HEK293T (cell line): ENCODE measurements at places on chromosomes 13 and 19.

- peak; percentile 68 for DNase-seq
These were observed 2.4 kb downstream of the DHX34 start for GRCh38 chr19:47351548-47351947.

DNA sequence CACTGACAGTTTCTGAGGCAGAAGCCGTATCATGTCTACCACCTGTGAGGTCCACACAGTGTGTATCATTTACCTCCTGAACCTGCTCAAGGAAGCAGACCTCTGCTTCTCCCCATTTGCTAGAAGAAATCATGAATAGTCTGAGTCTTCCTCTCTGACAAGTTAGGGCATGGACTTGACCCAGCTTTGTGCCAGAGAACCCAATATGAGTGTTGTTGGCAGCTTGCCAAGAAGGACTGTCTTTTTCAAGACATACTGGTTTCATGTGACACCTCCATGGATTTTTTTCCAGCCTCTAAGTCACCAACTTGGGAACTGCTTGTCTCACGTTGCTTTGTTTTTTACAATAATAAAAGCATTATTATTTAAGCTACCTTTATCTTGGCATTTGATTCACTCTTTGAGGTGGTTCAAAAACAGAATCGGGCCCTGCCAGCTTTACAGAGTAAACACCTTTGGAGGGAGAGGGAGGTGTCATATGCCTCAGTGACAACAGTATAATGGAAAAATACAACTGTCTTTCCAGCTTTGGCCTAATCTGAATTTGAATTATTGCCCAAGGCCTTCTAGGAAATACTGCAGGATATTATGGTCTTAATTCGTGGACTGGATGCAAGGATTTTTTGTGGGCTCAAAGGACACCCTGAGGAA lies 9.6 kb downstream of the ZNF211 start:
- DNase-seq: no peak

DNA sequence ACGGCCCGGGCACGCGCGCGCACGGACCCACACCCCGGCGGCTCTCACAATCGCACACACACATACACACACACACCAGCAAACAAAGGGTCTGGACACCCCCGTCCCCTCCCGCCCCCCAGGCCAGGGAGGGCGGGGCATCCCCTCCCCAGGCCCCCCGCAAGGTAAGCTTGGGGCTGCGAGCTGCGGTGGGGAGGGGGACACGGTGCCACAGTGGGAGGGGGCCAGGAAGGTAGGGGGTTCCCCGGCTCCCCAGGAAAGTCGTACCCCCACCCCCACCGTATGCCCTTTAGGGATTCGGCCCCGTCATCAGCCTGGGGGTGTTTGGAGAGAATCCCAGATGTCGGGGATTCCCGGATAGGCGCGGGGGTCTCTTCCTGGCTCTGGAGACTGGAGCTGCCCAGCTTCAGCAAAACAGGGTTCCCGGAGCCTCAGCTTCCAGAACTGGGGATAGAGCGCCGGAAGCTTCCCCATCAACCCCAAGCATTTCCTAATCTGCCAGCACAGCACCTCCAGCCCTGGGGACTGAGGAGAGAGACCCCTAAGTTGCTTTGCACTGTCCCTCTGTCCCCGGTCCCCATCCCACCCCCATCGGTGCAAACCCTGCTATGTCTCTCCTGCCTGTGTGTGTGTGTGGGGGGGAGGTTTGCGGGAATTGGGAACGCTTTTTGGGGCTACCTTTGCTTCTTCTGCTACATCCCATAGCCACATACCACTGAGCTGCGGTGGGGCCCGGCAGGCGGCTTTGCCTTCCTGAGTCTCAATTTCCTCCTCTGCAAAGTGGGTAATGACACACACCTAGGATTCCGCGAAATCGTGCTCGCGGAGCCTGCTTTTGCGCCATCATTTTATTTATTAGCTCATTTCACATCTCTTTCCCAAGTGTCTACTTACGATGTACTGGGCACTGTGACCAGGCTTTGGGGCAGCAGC lies 1.8 kb upstream of the CDC37 start:
- DNase-seq: no peak

- DNase-seq: no peak
These were observed 2.0 kb downstream of the MAST3 start for GRCh38 chr19:18099623-18099995.

- DNase-seq: no peak
These were observed 38.2 kb upstream of the GJB6 start for GRCh38 chr13:20270163-20270865.

- no peak for DNase-seq
These were observed 14.1 kb downstream of the NUCB1 start for GRCh38 chr19:48914181-48914580.

DNA sequence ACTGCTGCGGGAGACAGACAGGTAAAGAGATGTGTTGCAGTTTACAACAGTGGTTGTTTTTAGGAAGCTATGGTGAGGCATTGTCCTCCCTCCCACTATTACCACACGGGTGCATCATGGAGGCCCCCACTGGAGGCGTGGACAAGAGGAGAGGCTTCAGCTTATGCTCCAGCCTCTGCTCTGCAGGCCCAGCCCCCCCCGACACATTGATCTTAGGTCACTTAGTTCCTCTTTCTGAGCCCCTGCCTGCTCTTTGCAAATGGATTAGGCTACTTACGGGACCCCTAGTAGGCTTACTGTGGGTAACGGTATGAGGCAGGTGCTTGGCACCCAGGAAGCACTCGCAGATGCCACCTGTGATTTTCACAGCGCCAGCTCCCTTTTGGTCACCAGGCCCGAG lies 123.9 kb downstream of the SLC7A1 start:
- no peak for DNase-seq

DNA sequence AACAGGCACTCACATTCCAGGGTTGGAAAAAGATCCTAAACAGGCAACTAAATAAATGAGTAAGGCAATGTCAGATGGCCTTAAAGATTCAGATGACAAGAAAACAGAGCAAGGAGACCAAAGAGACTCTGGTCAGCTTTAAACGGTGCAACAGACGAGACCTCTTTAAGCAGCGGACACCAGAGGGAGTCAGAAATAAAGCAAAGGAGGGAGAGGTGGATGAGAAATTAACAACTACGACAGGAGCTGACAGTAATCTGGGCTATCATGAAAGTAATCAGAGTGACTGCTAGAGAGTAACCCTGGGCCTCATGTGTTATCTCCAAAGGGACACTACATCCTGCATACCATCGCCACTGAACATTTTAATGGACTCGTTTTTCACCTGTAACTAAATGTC lies 1.1 kb downstream of the ZNF550 start:
- DNase-seq: no peak

GRCh38 chr13:41299316-41300094 lies 11.6 kb upstream of the NAA16 start:
- DNase-seq: no peak

DNA sequence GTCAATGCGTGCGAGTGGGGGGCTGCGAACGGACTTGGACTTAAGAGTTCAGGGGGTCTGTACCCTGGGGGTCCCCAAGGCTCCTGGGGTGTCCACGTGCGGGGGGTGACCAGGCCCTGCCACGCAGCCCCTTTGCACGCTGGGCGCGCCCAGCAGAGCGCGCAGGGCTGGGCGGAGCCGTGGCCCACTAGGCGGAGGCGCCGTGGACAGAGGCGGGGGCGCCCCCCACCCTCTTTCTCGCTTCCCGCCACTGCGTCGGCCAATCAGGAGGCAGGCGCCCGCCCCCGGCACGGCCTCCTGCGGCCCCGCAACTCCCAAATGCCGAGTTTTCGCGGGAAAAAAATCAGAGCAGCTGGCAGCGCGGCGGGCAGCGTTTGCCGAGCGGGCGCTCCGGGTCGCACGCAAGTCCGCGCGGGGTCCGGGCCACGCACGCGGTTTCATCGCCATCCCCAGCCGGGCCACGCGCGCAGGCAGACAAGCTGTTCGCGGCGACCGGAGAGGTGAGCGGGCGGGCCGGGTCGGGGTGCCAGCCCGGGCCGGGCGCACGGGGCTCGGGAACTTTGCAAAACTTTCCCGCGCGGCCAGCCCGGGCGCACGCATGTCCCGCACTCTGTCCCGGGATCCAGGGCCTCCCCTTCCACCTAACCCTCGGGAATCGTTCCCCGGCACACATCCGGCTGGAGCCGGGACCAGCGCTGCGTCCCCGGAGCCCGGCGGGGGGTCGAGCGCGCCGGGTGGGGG lies at the start of gene UHRF1:
TSS of gene UHRF1 (plus strand) at position 346 of the 741 bp plus-strand sequence. CDS start 1,385 bp downstream, outside the sequence.
- DNase-seq: peak; percentile 64

DNA sequence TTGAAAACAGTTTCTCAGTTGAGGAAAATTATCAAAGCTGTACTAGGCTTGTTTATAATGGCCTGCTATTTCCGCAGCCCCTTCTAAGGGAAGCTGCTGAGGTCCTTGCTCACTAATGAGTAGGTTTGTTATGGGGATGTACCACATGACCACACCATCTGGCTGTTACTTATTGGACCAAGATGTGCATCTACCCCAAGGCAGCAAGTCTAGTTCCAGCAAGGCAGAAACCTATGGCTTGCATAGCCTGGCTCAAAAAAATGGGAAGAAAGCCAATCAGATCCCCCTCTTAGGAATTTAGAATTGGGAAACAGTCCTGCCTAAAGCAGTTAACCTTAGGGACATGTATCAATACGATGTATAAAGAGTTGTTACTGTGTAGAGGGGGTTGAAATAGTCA lies 186.5 kb upstream of the SPRY2 start:
- DNase-seq: no peak

DNA sequence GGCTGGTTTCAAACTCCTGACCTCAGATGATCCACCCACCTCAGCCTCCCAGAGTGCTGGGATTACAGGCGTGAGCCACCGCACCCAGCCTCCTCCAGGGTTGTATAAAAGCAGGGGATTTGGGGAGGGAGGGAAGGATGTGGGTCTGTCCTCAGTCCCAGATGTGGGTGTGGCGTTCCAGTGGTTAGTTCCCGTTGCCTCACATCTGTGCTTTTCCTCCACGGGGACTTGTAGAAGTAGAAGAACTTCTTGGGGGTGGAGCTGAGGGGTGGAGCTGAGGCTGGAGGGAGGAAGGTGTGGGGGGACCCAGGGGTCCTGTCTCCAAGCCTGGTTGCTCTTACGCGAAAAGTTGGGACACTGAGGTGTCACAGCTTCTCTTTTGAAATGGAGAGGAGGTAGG lies 514 bp upstream of the MCEMP1 start:
- DNase-seq: no peak

DNA sequence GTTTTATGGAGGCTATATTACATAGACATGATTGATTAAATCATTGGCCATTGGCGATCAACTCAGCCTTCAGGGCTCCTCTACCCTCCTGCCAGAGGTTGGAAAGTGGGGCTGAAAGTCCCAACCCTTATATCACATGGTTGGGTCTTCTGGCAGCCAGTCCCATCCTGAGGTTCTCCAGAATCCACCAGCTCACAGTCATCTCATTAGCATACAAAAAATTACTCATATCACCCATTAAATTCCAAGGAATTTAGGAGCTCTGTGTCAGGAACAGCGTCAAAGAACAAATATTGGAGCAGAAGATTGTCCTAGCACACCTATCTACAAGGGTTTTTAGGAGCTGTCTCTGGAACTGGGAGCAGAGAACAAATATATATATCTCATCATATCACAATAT lies 39.4 kb upstream of the FARP1 start:
- no peak for DNase-seq

DNA sequence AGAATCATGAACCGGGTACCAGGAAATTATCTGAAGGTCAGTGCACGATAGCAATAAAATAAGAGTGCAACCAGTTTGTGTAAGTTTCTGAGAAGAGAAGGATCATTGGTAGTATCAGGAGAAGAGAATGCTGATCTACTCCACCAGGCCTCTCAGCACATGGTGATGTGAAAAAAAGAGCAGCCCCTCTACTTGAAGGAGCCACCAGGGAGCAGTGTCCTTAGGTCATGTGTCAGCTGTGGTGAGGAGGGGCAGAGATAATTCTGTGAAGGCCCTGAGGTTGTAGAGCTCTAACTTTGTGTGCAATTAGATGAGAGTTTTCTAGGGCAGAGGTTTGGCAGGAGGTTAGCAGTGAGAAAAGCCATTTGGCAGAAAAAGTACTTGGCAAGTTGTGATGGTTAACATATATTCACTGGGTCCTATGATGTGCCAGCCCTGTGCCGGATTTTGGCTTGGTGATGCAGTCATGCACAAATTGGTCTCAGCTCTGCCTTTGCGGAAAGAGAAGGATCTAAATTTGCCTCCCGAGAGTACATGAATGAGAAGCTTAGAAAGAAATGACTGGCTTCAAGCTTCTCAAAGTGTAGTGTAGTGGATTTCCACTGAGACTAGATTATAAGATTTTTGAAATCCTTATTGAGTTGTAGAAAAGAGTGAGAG lies 19.2 kb upstream of the ZC3H13 start:
- DNase-seq: no peak

DNA sequence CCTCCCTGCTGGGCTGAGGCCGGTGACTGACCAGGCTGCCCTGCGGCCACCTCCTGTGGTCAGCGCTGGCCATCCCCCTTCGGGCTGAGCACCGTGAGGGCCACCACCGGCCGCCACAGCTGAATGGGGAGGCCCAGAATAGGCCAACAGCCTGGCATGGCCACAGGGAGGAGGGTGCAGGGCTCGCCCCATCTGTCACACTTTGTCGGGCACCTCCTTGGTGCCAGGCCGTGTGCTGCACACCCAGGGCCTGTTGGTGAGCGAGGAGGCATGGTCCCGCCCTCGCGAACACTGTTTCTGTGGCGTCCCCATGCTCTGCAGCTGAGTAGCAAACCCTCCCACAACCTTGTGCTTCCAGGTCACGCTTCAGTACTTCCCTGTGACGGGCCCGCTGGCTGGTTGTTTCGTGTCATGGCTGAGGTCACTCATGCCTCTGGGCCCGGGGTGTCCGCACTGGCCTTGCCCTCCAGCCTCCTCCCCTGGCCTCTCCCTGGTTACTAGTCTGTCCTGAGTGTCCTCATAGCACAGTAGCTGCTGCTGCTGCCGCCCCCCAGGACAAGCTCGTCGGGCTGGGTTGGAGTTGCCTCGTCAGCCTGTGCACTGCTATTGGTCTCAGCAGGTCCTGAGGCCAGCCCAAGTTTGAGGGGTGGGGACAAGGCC lies 15.2 kb downstream of the EPN1 start:
- no peak for DNase-seq

- DNase-seq: no peak
These were observed 8.7 kb downstream of the ADAMTSL5 start for GRCh38 chr19:1503925-1504773.

DNA sequence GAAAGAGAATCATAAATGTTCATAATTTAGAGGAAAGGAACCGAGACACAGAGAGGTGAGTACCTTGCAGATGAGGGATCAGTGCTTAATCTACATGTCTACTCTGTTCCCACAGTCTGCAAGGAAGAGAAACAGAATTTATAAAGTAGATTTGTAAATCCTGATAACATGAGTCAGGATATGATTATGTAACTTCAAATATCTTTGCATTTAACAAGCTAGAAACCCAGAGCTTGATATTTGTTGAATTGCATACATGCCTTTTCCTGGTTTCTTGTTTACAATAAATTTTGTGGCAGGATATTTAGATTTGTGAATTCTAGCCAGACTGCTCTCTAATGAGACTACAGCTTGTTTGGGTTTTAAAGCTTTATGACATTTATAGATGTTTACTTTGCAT lies 219.2 kb downstream of the ENOX1 start:
- DNase-seq: no peak

DNA sequence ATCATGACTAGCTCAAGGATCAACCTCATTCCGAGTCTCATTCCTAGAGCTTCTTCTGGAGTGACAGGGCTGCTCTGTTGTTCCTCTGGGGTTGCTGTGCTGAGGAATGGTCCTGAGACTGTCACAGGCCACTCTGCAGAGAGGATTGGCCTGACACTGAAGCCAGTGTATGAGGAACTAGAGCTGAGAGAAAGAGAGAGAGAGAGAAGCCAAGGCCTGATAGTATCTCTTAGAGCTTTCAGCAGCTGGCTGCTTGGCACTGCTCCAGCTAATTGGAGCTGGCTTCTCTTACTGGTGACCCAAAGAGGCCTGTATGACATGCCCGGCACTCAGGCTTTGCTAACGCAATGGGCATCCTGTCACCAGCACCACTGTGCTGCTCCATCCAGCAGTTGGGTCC lies 73.4 kb upstream of the FLT1 start:
- no peak for DNase-seq

GRCh38 chr13:95191821-95192563 lies 109.3 kb downstream of the ABCC4 start:
- DNase-seq: peak; percentile 74
